Left ventricle myocardium superior (tissue), 1 donor: ENCODE measurements at places on chromosomes 13 and 19. TPM values are rescaled to one million over a fixed set of nuclear protein-coding genes. Genes with fewer than 3 reads are reported as not detected.

DNA sequence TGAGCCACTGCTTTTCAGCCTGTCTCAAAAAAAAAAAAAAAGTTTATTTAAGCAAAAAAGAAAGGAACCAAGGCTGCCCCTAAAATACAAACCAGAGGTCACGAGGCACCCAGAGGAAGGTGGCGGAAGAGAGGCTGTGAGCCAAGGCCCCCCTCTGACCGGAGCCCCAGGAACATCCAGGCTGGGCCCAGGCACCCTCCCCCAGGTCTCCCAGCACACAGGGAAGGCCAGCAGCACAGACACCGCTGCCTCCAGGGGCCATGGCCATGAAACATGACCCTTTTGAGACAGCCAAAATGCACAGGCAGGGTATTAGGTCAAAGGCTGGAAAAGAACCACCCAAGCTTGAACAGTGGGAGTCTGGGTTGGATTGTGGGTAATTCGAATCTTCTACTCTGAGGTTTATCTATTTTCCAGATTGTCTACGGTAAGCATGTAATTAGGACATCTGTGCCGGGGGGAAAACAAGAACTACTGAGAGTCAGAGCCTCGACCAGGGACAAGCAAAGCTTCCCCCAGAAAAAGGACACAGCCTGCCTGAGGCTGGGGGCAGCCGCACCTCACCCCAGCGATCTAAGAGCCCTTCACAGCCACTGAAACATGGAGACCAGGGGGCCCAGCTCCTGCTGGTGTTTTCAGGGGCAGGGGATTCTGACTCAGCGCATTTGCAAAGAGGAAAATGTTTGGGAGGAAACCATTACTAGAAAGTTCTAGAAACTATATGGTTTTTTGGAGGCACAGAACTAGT, 8.4 kb downstream of the PEX11G start:
- no peak for DNase-seq

- DNase-seq = peak; percentile 32
These were observed 10.9 kb downstream of the DPP9 start for GRCh38 chr19:4712771-4713170.

Gene ZAR1L
- not detected for total RNA-seq

Gene IL11
- not detected for total RNA-seq

GRCh38 chr13:49652355-49653305, 24.3 kb downstream of the ARL11 start:
- DNase-seq = no peak

- no peak for DNase-seq
These were observed 683.5 kb downstream of the LIG4 start for GRCh38 chr13:107531816-107532215.

- DNase-seq = no peak
These were observed 7.8 kb downstream of the ZBTB7A start for GRCh38 chr19:4058693-4059452.

Gene SRRM5
- 0.20 TPM for total RNA-seq

Gene SIGLEC12
- not detected for total RNA-seq

Gene SULT2A1
- not detected for total RNA-seq

GRCh38 chr13:104816726-104817125, 1718.7 kb downstream of the EFNB2 start:
- DNase-seq = no peak

GRCh38 chr19:47187335-47187655, 43.7 kb downstream of the BBC3 start:
- no peak for DNase-seq

GRCh38 chr13:76489274-76489673, 396.9 kb downstream of the KCTD12 start:
- no peak for DNase-seq

DNA sequence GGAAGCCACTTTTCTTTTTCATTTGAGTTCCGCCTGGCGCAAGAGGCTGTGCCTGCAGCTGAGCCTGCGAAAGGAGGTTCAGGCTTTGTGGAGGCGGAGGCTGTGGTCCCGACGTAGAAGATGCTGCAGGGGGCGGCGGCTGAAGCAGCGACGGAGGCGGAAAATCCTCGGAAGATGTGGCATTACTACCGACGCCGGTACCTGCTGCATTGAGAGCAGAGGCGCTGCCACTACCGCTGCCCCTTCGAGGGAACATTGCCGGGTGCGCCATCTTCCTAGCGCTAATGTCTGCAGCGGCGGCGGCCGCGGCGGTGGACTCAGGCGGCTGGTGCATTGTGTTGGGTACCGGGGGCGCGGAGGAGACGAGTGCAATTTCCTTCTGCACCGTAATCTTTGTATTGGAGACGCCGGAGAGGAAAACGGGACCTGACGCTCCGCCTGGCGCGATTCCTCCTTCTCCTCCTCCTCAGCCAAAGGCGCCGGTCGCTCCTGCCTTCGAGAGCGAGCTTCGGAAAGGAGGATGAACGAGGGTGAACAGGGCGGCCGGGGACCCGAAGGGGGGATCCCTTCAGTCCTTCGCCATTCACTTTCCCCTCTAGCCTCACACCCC, at the start of gene TSC22D1:
TSS of gene TSC22D1 (minus strand) at position 590 of the 610 bp plus-strand sequence. CDS start at position 334, 256 bp downstream.
- DNase-seq = peak; percentile 65

Gene ITGBL1
- total RNA-seq = 3.1 TPM

Gene ZNF723
- total RNA-seq = not detected

Gene ZNF534
- 0.57 TPM for total RNA-seq

Gene ATP8A2
- 0.15 TPM for total RNA-seq

DNA sequence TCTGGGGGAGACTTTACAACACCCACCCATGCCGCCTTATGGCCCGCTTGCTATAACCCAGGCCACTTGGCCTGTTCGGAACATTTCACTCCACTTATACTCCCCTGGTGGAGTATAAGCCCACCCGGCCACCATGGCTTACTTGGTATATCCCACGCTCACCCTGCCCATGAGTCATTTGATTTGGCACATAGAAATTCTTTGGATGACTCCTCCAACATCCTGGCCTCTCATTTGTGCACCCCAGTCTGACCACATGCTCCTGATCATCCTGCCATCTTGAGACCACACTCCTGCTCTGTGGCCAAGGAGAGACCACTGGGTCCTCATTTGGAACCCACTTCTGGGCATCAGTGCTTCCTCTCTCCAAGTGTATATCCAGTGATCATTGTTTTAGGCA, 5.2 kb downstream of the SPACA6 start:
- DNase-seq = no peak

Gene CATSPERD
- not detected for total RNA-seq

Gene ZNF83
- 15.8 TPM for total RNA-seq

DNA sequence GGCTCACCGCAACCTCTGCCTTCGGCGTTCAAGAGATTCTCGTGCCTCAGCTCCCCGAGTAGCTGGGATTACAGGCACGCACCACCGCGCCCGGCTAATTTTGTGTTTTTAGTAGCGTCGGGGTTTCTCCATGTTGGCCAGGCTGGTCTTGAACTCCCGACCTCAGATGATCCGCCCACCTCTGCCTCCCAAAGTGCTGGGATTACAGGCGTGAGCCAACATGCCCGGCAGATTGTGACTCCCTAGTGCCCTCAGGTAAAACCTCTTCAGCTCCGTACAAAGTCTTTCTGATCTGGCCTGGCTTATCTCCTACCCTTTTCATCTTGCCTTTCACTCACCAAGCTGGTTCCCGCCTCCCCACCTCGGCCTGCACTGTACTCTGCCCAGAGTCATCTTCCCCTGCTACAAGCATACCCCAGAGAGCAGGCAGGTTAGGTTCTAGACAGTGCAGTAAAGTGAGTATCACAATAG, 15.0 kb downstream of the BICRA start:
- DNase-seq = no peak

DNA sequence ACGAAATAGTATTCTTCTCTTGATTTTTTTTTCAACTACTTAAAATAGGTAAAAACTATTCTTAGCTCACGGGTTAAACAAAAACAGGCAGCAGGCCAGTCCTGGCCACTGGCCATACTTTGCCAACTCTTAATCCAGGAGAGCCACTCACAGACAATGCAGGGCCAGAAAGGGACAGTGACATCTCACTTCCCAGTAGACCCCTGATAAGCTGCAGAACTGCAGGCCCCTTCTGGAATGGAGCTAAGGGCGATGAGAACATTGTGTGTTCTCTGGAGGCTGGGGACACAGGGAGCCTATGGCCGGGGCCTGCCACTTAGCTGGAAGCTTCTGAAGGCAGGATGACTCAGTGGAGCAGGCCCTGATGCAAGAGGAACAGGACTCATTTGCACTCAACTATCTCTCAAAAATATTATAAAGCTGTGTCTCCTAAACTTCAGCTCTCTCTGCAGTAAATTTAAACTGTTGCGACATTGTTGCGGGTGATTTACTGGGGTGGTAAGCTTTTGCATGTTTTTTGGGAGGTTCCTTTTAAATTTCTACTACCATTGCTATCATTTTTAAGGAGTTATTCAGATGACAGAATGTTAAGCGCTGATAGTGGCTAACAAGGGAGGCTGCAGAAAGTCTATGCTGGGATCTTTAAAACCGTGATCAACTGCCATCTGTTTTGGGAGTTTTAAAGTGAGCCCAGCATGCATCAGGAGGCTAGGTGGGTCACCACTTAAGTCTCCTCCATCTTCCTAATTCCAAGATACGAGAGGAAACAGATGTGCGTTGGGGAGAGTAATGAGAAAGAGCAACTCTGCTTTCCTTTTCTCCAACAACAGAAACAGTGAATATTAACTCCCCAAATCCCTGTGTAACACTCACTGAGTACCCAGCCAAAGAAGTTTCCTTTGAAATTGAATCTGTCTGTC, 33.2 kb upstream of the KATNAL1 start:
- peak; percentile 82 for DNase-seq

Gene MRPL54
- total RNA-seq = 70.8 TPM

- DNase-seq = no peak
These were observed 1.1 kb upstream of the ITM2B start for GRCh38 chr13:48231933-48232332.

- DNase-seq = no peak
These were observed 48.0 kb downstream of the RFC3 start for GRCh38 chr13:33865945-33866344.

Gene KIRREL2
- 0.12 TPM for total RNA-seq

- no peak for DNase-seq
These were observed 110.2 kb upstream of the TSHZ3 start for GRCh38 chr19:31459430-31459829.

Gene WDR62
- total RNA-seq = 28.7 TPM

- DNase-seq = no peak
These were observed 16.8 kb downstream of the CLEC17A start for GRCh38 chr19:14599548-14600147.

GRCh38 chr13:43305416-43305815, 282.0 kb downstream of the DNAJC15 start:
- DNase-seq = no peak

GRCh38 chr13:67139551-67139950, 90.6 kb downstream of the PCDH9 start:
- no peak for DNase-seq

GRCh38 chr19:4457654-4458395, at the start of gene UBXN6:
Gene UBXN6, minus strand, starts transcription at chr19:4457794. Its CDS starts 97 bp downstream, at chr19:4457697.
- peak; percentile 99 for DNase-seq

- DNase-seq = peak; percentile 92
These were observed 9.1 kb downstream of the MAST1 start for GRCh38 chr19:12847159-12848139.

Gene SELENOV
- not detected for total RNA-seq

- peak; percentile 47 for DNase-seq
These were observed 255.4 kb downstream of the COG6 start for GRCh38 chr13:39910833-39911232.

Gene KLF16
- 9.8 TPM for total RNA-seq

GRCh38 chr19:45809643-45810159, 5.4 kb downstream of the RSPH6A start:
- DNase-seq = no peak

GRCh38 chr13:47036294-47037008, 139.6 kb upstream of the HTR2A start:
- DNase-seq = no peak

DNA sequence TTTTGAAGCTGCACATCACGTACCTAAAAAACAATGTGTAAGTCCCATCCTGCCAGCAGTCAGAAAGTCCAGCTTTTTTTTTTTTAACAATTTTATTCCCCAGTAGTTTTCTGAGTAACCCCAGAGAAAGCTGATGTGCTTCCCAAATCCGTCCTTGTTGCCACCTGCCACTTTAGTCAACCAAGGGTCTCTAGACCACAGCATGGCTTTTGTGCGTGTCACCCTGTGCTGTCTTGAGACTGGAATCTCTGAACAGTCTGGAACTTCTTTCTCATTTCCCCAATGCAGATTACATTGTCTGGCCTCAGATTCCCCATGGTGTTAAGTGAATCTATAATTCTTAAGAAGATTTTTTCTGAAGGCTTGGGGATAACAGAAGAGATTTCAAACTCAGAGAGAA, 289.2 kb upstream of the KLF12 start:
- DNase-seq = no peak

- DNase-seq = no peak
These were observed 40.0 kb upstream of the TPP2 start for GRCh38 chr13:102556806-102557205.

Gene PROSER3
- 5.2 TPM for total RNA-seq

GRCh38 chr13:101626925-101627555, 174.6 kb downstream of the ITGBL1 start:
- no peak for DNase-seq

GRCh38 chr13:110826861-110827672, 87.8 kb downstream of the ANKRD10 start:
- DNase-seq = no peak

- DNase-seq = no peak
These were observed 42.1 kb upstream of the ZNF486 start for GRCh38 chr19:20124879-20125278.

DNA sequence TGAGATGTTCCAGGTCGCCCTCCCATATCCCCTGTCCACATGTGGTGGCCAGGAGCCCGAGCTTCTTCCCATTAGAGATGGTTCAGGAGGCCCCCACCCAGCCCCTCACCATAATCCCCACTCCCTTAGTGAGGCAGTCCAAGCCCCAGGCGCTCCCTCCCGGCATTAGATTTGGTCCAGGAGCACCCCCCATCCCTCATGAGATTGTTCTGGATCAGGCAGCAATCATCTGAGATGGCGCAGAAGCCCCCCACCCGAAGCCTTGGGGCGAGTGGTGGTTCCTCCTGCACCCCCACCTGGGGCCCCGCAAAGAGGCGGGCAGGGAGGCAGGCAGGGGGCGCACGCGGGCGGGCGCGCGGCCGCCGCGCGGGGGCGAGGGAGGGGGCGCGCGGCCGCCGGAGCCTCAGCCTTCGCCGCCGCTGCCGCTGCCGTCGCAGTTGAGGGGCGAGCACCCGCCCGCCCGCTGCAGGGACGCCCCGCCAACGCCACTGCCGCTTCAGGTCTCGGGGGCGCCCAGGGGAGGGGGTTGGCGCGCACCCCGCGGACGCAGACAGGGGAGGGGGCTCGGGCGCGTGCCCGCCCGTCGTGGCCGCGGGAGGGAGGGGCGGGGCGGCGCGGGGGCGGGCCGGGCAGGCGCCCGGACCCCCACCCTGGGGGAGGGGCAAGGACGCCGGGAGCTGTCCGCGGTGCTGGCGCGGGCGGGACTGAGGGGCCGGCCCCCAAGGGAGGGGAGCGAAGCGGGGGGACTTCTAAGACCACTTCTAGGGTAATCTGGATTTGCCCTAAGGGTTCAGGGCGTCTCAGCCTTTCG, 46.4 kb upstream of the SHKBP1 start:
- DNase-seq = no peak

GRCh38 chr13:75305059-75305458, 176.9 kb downstream of the TBC1D4 start:
- no peak for DNase-seq
